Astrocyte (in vitro differentiated cells and primary cell): ENCODE measurements at places on chromosomes 13 and 19.

DNA sequence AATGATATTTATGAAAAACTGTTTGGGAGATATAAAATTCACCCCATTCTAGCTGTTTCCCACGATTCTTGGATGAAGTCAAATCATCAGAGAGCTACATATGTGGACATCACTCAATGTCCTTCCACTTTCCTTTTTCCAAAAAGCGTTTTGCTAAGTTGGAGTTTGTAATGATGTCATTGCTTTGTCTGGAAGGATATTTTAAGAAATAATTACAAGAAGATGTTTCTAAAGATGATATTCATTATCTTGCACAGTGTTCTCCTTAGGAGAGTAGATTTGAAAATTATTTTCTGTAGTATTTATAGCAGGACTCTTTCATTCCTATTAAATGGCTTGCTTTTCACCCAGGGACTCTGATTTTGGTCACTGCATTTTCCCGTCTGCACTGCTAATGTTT lies 851.2 kb downstream of the EFNB2 start:
- no peak for DNase-seq

DNA sequence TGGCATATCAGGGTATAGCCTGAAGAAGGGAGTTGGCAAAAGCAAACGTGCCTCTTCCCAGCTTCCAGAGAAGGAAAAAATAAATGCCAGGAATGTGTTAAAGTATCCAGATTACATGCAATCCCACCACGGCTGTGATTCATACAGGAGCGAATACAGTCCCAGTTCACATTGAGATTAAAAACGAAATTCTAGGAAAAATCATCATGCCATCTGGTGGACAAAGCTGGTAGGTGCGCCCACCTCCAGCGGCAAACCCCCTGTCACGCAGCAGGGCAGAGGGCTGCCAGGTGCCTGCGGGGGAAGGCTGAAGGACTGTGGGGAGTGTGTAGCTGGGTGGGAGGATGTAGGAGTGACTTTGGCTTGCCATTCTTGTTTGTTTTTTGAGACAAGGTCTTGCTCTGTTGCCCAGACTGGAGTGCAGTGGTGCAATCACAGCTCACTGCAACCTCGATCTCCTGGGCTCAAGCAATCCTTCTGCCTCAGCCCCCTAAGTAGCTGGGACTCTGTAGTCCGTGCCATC lies 6.4 kb upstream of the DMWD start:
- peak; percentile 69 for DNase-seq

- DNase-seq: no peak
Observed at GRCh38 chr13:50334115-50334778, 319.0 kb downstream of the KCNRG start.

- no peak for DNase-seq
Observed at GRCh38 chr19:55179606-55180484, at the start of gene SYT5. SYT5 (minus strand) TSS chr19:55180289; CDS start chr19:55179041, 1,248 bp downstream.

DNA sequence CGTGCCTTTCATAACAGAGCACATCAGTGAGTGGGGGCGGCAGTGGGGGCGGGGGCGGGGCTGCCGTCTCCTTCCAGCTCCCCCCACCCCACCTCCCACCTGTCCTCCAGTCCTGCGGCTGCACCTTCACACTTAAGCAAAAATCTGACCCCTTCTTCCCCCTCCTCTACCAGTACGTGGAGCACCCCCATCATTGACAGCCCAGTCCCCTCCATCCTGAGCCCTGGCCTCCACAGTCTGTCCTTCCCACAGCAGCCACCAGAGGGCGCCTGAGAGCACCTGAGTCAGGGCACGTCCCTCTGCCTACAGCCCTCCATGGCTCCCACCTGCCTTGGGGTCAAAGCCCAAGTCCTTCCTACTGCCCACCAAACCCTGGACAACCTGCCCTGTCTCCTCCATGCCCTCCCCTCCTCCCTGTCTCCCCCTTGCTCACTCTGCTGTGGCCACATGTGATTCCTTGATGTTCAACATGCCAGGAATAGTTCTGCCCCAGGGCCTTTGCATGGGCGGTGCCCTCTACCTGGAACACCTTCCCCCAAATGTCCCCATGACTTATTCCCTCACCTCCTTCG lies 4.0 kb downstream of the EBI3 start:
- no peak for DNase-seq

DNA sequence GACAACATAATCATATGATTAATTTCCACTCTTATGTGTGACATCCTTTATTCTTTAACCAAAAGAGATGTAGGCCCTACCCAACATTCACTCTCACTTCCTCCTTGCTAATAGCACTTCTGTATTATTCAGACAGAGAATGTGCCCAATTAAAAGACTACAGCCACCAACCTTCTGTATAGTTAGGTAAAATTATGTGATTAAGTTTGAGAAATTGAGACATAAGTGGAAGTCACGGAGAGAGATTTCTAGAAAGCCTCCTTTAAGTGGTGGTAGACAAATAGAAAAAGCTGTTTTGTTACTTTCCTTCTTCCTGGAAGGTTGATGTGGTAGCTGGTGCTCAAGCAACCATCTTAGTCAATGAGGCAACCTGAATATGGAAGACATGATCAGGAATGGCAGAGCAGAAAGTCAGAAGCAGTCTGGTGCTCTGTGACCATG lies 14.8 kb downstream of the EPSTI1 start:
- no peak for DNase-seq

DNA sequence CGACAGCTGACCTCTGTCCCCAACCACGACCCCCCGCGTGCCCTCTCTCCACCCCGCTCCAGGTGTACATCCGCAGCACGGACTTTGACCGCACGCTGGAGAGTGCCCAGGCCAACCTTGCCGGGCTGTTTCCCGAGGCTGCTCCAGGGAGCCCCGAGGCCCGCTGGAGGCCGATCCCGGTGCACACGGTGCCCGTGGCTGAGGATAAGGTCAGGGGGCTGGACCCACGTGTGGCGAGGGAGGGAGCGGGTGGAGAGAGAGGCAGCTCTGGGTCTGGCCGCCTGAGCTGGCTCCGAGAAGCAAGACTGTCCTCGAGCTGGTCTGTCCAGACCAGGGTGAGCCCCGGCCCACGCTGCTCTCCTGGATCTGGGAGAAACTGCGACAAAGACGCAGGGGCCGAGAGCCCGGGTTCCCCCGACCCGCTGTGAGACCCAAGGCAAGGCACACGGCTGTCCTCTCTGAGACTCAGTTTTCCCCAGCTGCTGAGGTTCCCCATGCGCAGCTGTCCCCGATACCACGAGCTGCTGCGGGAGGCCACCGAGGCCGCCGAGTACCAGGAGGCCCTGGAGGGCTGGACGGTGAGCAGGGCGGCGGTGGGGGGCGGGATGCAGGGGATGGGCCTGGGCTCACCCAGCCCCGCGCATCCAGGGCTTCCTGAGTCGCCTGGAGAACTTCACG lies 1.5 kb downstream of the ACP4 start:
- DNase-seq: no peak

DNA sequence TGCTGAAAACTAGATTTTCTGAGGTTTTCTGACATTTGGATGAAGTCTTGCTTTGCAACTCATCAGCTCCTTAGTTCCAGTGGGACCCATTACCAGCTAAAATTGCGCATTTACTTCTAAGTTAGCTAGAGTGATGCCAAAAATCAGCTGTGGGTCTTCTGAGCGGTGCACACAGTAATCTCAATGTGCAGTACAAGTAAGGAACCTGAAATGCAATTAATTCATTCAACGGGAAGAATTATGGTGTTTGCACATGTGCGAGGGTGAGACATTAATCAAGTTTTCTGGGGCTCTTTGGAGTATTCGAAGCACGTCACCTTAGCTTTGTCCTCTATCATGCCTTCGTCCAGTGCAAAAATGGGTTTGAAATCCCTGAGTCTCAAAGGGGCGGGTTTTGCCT lies 146.2 kb downstream of the MYO16 start:
- no peak for DNase-seq

- no peak for DNase-seq
Observed at GRCh38 chr19:12075538-12076139, 11.1 kb downstream of the ZNF844 start.

GRCh38 chr13:41645331-41645730 lies 188.0 kb downstream of the RGCC start:
- DNase-seq: peak; percentile 88
